ENCODE measurements at places on chromosomes 3 and 15.

DNA sequence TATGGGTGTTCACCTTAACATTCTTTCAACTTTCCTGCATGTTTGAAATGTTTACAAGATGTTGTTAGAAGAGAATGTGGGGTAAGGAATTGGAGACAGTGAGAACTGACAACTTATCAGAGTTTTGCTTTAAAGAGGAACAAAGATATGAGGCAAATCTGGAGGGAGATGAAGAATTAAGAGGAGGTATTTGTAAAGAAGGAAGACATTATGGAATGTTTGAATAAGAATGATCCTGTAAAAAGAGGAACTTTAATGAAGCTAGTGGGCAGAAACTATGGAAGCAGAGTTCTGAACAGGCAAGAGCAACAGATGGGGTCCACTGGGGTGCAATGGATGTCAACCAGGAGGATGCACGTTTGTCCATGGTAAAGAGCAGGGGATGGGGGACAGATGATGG, 27.7 kb downstream of the PLD1 start:
- no peak for DNase-seq

DNA sequence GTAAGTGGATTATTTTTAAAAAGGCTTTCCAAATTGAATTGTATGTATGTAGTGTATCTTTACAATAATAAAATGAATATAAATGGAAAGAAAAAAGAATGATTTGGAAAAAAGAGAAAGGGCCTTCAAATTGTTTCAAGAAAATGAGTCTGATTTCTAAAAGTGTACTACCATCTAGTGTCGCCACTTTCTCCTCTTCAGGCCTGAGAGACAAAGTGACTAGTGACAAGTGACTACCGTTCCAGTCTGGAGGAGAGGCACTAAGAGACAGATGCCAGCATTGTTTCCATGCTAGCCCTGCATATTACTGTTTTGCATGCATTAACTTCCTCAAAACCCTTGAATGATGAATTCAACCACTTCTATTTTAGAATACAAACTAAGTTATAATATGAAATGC, 39.3 kb downstream of the P3H2 start:
- DNase-seq, result no peak

DNA sequence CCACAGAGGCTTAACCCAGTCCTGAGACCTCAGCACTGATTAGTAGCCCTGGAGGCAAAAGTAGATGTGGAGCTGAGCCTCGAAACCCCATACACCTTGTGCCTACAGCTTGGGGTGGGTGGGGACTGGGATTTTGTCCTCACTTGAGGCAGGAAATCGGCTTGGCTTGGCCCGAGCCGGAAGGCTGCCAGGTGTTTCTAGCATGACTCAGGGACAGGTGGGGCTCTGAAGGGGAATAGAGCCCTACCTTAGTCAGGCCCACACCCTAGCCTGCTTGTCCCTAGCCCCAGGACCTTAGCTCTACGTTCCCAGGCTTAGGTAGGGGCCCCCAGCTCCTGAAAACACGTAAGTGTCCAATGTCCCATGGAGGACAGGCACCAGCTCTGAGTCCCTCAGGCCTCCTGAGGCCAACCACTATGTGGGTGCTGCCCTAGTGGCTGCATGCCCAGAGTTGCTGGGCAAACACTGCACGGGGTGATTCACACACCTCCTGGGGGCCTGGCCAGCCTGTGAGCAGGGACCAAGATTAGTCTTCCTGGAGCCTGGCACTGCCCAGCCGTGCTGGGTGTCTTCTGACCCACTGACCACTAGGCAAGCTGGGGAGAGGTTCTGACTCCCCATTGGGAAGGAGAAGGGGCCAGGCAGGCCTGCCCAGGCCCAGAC, 3.1 kb downstream of the MST1R start:
- DNase-seq, result peak; percentile 25

GRCh38 chr3:124935794-124936542, 1.4 kb upstream of the MUC13 start:
- no peak for DNase-seq

DNA sequence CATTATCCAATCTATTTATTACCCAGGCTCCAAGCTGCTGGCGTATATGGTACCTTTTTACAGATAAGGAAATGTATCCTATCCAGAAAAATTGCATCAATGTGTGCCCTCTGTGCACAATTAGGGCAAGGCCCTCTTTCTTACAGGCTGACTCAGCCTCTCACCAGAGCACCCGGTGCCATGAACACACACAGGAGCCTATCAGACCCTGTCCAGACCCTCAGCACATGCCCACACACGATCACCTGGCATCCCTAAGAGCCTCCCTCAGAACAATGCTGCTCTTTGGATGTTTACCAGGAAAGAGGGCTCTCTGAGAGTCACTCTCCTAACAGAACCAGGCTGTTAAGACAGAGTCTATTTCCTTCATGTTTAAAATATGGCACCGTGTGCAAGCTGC, 460.0 kb upstream of the TBL1XR1 start:
- DNase-seq, result peak; percentile 31

DNA sequence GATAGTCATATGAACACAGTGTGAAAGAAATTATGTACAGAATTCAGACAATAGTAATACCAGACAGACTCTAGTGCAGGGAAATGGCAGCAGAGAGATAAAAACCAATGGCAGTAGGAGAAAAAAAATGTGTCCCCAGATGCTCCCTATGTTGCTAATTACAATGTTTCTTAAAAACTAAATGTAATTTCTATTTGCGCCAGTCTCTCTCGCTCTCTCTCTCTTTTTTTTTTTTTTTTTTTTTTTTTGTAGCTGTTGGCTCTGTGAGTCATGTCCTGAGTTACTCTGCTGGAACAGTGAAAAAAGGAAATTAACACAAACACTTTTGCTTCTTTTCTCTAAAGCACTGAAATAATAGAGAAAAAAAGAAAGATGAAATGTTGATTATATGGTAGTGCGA, 871.9 kb downstream of the GBE1 start:
- DNase-seq, result no peak

GRCh38 chr3:127825756-127826155, 3.4 kb upstream of the MGLL start:
- DNase-seq, result peak; percentile 35

- no peak for DNase-seq
These were observed at the start of gene ALS2CL for GRCh38 chr3:46693038-46693891. TSS of gene ALS2CL (minus strand) at chr3:46693679. CDS start at chr3:46689440, 4,239 bp downstream.

DNA sequence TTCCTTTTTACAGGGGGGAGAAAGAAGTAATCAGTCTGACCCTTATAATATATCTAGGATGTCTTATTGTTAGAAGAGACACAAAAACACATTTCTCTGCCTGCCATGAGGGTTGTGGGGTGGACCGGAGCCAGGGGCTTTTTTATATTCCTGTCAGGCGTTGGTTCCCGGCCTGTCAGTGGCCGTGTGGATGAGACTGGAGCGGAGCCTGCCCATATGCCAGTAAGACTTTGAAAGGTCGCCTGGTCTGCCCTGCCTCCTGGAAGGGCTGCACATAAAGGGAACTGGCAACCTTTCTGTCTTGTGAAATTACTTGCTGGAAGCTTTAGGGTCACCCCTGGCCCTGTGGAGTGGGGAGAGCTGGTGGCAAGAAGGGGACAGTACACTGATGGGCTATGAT, 34.7 kb downstream of the MAP3K13 start:
- DNase-seq, result no peak

DNA sequence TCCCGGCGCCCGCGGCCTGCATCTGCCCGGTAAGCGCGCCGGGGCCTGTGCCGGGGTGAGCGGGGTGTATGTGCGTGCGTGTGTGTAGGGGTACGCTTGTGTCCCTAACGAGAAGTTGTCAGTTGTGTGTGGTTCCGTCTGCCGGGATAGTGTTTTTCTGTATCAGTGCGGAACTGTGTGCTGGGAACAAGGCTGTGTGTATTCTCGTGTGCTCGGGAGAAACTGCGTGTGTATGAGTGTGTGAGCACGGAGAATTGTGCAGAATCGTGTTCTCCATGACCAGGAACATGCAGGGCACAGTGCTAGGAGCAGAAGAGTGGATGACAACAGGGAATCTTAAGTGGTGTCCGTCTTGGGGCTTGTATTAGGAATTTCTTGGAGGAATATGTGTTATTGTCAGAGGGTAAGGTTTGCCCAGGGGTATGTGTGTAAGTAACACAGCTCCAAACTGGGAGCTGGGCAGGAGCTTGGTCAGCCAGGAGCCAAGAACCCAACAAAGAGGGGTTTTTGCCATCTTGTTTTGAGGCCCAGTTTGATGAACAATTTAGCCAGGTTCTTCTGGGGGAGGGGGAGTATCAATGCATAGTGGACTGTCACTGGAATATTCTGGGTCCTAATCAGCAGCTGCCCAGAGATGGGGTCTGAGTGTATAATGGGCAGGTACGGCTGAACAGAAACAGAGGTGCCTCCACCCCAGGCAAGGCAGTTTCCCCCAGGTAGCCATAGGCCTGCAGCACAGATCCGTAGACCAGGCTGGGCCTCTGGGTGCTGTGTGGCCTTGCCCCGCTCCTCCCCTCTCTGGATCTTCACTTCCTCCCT, 2.1 kb downstream of the ISL2 start:
- no peak for DNase-seq

DNA sequence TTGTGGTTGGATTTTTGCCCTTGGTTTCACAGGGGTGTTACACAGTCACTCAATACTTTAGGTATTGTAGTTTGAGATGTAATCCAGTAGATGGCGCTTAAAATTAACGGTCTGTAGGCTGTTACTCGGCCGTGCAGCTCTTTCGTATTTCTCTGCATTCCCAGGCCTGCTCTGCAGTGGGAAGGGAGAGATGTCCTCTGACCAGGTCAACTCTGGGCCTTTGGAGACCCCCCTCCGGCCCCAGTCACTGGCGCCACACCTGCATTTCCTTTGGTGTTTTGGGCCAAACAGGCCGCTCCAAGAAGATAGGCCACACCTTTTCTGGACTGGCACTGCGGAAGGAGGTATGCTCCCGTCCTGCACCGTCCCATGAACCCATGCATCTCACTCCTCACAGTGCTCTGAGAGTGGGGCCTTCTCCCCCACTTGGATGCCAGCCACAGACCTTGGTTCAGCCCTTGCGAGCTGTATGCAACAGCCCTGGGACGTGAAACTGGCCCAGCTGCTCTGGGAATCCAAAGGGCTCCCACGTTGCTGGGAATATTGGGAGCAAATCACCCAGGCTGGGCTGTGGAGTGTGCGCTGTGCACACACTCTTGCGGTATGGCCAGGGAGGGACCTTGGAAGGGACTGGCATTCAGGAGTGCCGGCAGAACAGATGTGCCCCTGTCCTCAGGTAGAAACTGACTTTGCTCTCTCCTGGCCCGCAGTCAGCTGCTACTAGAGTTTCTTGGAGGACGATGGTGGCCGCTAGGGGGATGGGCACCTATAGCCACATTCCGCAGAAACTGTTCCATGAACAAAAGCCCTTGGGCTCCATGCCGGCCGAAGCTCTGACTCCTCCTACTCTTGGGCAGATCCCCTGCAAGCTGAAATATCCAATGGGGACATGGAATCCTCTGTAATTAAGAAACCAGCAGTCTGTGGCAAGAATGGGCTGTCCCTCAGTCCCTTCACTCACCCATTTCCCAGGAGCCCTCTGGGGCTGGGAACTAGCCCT, 410.5 kb upstream of the CADM2 start:
- no peak for DNase-seq

GRCh38 chr3:107269136-107269535, 108.1 kb upstream of the CCDC54 start:
- DNase-seq, result no peak

DNA sequence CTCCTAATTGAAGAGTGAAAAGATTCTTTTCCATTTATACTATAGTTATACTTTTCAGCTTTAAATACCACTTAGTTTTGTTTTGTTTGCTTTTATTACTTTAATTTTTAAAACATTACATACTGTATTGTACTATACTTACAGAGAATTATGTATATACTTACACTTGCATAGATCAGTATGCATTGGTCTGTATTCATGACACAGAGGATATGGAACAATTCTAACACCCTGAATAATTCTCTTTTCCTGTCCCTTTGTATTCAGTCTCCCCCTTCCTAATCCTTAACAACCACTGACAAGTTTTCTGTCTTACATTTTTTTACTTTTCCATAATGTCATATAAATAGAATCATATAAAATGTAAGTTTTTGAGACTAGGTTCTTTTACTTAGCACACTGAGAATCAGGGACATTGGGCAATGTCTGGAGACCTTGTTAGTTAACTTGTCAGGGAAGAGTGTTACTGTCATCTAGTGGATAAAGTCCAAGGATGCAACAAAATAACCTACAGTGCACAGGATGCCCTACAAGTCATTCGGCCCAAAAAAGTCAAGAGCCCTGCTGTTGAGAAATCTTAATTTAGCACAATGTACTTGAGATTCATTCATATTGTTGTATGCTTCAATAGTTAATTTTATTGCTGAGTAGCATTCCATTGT, 95.7 kb upstream of the MCTP2 start:
- no peak for DNase-seq

- no peak for DNase-seq
These were observed 47.2 kb upstream of the TMEM115 start for GRCh38 chr3:50406487-50406886.

DNA sequence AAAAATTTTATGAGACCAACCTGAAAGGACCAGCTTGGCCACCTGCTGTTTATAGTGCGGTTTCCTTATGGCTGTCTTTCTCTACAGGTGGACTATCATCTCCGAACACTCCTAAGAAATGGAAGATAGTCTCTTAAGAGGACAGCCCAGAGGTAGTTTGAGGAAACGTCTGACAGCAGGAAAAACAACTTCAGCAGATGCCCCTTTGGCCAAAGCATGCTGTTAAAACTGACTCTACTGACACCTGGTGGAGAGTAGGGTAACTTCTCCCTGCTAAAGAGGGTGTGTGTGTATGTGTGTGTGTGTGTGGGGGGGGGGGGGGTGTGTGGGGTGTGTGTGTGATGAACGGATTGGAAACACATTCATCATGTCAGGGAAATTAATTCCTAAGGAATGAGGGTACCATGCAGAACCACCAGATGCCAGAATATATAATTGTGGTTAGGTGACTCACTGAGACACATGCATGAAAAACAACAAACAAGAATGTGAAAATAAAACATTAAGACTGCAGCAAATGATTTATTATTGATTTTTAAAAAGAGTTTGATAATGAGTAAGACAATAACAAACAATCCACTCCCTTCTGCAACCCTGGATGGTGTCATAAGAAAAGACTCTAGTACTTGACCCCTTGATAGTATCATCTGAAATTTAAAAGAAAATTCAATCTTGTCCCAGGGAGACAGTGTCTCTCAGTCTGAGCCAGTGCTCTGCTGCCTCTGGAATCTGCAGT, 256.5 kb downstream of the THRB start:
- peak; percentile 92 for DNase-seq

DNA sequence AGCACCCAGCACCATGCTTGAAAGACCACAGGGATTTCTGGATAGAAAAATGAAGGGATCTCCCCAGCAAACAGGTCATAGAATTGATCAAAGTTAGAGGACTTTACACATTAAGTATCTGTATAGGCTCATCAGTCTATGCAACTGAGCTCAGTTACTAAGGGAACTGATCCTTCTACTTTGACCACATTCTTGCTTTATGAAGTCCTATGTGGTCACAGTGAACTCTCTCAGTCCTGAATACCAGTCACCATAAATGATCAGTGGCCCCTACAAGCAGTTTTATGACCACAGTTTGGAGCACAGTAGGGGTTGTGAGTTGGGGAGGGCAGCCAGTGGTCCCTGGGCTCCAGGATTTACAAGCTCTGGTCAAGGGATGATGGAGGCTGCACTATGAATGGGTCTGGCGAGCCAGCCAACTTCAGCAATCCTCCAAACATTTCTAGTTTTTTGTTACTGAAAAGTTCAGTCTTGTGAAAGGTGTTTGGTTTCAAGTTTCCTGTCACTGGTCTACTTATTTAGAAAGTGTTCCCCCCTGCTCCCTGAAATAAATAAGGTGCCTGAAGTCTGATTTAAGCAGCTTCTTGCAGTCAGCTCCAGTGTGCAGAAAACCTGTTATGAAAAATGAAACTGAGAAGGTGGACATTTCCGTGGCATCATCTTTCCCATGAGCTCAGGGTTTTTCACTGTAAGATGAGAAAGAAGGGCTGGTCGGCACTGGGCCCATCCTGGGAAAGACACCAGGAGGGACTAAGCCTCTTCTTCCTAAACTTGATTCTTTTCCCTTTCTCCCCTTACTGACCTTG, 75.5 kb downstream of the DAPK2 start:
- DNase-seq, result no peak

Data from fibroblast of the aortic adventitia (primary cell).